ENCODE measurements at places on chromosomes 1 and 21.

GRCh38 chr1:111110197-111110899 lies 29.5 kb downstream of the DRAM2 start:
- DNase-seq, result no peak

DNA sequence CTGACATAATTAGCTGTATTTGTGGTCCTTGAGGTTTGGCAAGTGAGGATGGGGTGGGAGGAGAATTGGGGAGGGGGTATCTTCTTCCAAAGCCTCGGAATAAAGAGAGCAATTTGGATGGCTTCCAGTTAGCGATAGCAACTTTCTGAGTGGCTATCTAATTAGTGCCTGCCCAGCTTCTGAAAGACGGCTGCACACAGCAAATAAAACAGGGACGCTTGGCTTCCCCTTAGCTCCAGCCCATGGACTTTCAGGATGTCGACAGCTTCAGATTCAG lies 31.1 kb downstream of the KLHDC7A start:
- no peak for DNase-seq

DNA sequence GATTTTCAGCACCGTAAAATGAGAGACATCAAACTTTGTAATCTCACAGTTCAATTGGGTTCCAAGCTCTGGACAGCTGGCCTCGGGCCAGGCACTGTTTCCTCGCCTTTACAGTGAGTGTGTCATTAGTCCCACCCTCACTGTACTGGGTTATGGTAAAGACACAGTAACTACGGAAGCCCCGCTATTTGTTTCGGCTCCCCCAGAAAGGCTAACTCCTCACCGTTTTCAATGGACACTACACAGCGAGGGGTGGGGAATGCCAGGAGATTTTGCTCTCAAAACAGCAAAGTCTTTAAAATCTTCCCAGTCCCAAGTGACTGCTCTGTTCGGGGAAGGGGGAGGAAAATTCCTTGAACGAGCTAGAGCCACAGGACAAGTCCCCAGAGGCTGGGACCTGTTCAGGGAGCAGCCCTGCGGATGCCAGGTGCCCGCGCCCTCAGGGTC lies 757 bp upstream of the SPSB1 start:
- no peak for DNase-seq

DNA sequence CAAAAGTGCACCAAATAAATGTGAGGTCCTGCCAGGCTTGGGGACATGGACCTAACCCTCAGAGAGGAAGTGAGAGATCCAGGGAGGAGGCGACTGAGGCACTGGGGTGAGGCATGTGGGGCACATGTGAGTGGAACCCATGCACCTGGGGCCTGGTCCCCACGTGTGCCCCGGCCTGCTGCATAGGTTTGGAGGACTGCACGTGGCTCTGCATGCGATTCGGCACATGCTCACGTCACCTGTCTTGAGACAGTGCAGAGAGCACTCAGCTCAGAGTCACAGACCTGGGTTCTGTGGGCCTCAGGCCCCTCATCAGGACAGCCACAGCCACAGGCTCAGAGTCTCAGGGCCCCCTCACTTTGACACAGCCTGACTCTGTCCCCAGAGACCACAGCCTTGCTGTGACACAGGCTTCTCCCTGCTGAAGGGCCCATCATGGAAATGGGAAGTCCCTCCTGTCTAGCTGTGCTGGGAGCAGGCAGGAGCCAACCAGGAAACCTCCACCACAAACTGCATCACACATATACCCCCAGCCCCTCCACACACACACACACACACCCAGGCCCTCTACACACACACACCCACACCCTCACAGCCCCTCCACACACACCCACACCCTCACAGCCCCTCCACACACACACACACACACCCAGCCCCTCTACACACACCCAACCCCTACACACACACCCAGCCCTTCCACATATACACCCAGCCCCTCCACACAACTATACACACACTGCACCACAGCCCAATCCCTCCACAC lies 48.2 kb downstream of the SLC9A1 start:
- DNase-seq, result no peak

DNA sequence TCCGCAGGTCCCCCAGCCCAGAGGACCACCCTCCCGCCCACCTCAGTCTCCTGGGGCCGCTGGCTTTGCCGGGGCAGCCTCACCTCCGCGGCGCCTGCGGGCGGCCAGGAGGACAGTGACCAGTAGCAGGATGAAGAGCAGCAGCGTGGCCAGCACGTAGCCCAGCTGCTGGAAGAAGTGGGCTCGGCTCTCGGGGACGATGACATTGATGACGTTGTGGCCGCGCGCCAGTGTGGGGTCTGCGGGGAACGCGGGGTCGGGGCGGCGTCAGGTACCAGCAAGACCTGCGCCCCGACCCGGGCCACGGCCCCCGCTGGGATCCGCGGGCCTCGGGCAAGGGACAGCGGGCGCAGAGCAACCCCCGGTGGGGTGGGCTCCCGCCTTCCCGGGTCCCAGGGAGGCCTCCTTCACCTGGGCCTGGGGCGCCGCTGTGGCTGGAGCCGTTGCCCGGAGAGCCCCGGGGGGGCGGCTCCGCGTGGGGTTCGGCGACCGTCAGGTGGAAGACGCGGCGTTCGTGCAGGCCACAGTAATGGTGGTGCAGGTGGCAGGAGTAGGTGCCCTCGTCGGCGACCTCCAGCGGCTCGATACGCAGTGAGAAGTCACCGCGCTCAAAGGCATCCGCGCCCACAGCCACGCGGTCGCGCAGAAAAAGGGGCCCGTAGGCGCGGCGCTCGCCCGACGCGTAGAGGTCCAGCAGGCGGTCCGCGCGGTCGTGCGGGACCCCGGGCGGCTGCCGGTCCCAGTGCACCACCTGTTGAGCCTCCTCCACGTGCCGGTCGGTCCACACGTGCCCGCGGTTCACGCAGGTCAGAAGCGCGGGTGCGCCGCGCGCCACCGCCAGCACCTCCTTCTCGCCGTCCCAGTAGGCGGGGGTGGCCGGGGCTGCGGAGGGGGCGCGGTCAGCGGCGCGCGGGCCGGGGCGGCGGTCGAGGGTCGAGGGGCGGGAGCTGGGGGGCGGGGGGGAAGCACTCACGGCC lies 3.8 kb downstream of the MXRA8 start:
- DNase-seq, result no peak

GRCh38 chr1:90262791-90263190 lies 267.9 kb downstream of the ZNF326 start:
- DNase-seq, result no peak

GRCh38 chr1:112092656-112093371 lies 103.3 kb upstream of the KCND3 start:
- DNase-seq, result no peak

DNA sequence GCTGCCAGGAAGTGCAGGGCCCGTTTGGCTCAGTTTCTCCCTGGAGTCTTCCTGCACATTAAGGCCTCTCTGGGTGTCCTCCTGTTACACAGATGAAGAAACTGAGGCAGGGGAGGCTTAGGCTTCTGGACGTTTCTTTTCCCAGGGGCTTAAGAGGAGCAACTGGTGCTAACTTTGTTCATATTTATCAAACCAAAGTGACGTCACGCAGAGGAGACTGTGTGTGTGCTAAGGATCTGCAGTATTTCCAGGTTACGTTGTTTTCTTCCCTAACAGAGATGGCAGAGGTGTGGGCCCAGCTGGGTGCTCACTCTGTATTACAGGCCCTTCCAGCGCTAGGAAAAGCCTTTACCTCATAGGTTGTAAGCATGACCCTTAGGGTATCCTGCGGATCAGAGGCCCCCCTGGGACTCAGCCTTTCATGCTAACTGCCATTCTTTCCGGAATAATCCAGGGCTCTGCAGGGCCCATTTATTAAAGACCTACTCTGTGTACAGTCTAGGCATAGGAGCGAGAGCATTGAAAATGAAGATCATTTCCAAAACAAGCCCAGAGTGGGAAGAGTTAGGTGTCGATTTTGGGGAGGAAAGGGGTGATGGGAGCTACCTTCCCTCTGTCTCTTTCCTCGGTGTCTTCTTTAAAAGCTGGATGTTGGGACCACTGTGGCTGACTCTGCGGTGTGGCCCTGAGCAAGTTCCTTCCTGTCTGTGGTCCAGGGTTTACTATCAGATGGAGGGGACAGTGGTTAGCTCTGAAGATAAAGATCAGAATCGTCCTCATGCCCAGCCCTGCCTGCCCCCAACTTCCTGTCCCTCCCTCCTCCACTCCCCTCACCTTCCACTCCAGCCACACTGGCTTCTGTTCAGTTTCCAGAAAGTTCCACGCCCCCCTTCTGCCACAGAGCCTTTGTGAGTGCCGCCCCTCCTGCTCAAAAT lies 4.6 kb downstream of the AGTRAP start:
- DNase-seq, result no peak

DNA sequence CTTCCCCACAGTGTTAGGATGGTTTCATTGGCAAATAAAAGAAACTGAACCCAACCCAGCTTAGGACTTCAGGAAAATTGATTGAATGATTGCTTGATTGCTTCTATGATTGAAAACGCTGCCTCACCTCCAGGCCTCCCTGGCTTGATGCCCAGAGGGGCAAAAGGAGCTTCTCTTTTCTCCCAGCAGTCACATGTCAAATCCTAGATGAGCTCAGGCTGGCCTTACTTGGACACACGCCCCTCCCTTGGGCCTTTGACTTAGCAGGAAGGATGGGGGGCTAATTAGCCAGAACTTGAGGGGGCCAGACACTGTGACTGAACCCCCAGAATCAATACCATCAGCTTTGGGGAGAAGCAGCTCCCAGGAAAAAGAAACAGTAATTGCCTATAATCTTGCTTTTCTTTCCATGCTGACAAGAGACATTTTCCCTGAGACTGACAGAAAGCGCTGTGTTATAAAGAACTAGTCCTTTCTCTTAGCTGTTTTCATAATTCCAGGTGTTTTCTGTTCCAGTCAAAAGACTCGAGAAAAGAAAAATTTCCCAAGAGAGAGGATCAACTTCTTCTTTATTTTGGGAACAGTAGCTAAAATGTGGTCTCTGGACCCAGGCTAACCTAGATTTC lies 50.8 kb upstream of the ATP5PO start:
- no peak for DNase-seq

DNA sequence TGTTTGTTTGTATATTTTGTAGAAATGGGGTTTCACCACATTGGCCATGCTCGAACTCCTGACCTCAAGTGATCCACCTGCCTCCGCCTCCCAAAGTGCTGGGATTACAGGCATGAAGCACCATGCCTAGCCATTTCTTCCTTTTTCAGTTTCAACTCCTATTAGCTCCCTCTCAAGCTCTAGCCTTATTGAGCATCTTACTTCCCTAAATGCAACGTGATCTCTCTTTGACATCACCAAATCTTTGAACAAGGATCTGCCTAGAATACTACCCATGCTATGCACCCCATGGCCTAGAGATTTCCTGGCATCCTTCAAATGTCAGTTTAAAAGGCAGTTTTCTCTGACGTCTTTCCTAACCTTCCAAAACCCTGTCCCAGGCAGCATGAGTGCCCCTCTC lies 91.1 kb upstream of the NR5A2 start:
- DNase-seq, result no peak

GRCh38 chr1:7388488-7389185 lies 382.5 kb upstream of the VAMP3 start:
- no peak for DNase-seq

DNA sequence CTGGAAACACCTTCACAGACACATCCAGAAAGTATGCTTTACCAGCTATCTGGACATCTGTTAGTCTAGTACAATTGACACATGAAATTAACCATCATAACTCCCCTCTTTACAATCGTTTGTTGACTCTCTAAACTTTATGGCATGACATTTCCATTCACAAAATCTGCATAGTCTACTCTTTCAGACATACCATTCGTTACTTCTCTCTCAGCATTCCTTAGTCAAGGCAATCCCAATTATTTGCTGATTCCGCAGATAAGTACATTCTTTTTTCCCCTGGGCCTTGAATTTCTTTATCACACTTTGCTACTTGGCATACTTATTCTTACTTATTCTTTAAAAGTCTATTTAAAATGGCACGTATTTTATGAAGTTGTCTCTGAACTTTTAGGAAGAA lies 15.1 kb upstream of the CRB1 start:
- no peak for DNase-seq

GRCh38 chr1:152967201-152967600 lies 3.2 kb upstream of the SPRR4 start:
- no peak for DNase-seq

DNA sequence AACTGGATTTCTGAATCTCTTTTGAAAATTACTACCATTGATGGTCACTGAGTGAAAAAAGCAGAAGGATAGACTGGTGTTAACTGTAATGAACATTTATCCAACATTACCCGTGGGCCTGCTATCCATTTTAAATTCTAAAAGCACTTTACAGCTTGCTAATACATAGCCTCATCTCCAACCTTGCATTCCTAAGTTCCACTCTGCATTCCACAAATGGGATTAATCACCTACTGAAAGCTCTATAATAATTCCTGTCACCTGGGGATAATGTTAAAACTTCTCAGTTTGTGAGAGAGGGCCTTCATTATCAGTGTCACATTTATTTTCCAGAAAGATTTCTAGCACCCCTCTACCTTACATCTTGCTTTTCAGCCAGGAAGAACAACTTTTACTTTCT lies 38.2 kb downstream of the PTPRC start:
- no peak for DNase-seq

DNA sequence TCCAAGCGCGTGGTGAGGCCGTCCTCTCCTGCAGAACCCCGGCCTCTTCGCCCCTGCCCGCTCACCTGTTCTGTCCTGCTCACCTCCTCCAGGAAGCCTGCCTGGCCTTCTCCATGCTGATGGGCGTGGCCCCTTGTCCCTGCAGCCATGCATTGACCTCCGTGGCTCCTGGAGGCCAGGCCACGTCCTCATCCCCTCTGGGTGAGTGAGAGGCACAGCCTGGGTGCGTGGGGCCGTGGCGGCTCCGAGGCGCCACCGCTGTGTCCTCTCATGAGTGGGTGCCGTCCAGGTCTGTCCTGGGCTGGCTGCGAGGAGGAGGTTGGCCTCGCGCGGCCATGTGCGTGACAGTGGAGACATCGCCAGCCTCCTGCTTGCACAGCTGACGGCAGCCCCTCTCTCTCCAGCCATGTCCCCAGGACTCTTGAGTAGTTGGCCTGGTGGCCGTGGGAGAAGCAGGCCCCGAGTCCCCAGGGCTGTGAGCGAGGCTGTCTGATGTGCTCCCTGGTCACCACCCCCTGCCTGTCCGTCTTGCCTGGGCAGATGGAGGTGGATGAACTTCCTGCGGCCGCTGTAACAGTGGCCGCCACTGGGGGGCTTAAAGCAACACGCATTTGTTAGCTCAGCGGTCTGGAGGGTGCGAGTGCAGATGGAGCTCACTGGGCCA lies 58.1 kb downstream of the PRKCZ start:
- DNase-seq, result no peak

GRCh38 chr1:99650773-99651437 lies 5.0 kb downstream of the PALMD start:
- DNase-seq, result no peak

DNA sequence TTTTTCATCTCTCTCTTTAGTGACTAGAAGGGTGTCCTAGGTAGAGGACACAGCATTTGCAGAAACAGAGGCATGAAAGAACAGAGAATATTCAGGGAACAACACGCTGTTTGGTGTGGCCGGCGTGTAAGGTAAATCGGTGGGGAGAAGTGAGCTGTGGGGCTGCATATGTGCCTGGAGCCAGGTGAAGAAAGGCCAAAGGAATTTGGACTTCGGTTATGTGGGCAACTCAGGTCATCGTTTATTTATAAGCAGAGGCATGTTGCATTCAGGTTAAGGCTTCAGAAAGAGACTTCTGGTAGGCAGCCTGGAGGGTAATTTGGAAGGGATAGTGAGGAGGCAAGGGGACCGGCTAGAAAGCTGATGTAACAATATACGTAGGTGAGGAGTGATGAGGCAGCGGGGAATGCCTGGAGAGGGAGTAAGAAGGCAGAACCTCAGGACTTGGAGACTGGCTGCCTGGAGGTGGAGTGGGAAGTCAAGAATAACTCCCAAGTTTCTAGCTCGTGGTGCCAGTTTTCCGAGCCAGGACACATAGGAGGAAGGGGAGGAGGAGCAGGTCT lies 64.1 kb upstream of the ACOT11 start:
- no peak for DNase-seq

- DNase-seq, result no peak
These were observed 157.3 kb downstream of the PEX14 start for GRCh38 chr1:10631811-10632593.
